ENCODE measurements at places on chromosomes 7 and 10. TPM values are rescaled to one million over a fixed set of nuclear protein-coding genes. Genes with fewer than 3 reads are reported as not detected.

The GBX1 gene
- total RNA-seq: not detected

DNA sequence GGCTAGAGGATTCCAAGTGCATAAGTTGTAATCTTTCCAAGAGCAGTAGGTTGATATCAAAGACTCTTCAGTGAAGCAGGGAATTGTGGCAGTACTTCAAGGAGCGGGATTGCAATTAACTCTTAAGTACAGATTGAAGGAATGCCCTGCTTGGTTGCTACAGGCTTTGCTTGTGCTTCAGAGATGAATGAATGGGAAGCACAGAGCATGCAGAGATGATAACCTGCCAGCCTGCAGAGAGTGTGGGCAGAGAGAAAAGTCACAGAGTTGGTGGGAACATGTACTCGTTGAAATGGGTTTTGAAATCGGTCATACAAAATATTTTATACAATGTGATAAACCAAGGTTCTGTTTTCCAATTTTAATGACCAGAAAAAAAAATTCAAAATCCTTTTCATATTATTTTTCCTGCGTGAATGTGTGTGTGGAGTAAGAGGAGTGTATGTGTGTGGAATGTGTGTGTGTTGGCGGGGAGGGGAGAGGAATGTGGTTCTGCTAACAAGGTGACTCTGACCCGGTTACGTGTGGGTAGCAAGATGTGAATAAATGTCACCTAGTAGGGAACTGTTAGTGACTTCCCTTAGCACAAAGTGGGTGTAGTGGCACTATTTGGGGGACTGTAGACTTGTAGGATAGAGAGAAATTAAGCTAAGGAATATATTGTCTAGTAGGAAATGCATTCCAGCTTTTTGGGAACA is 697.8 kb downstream of the GATA3 start:
- no peak for DNase-seq
- H3K27me3 ChIP-seq: peaks cover 2% of the 10 kb centered on the region
- H3K27ac ChIP-seq: no peak overlapping the region
- H3K4me3 ChIP-seq: no peak overlapping the region
- H3K36me3 ChIP-seq: no peaks in the 10 kb centered on the region

The NEBL gene
- 0.59 TPM for total RNA-seq

- H3K36me3 ChIP-seq: no peaks in the 10 kb centered on the region
- H3K4me3 ChIP-seq: no peak overlapping the region
- no peak overlapping the region for H3K27ac ChIP-seq
- H3K27me3 ChIP-seq: peaks cover 2% of the 10 kb centered on the region
Observed at GRCh38 chr7:88492153-88492552, 185.5 kb upstream of the STEAP4 start.

DNA sequence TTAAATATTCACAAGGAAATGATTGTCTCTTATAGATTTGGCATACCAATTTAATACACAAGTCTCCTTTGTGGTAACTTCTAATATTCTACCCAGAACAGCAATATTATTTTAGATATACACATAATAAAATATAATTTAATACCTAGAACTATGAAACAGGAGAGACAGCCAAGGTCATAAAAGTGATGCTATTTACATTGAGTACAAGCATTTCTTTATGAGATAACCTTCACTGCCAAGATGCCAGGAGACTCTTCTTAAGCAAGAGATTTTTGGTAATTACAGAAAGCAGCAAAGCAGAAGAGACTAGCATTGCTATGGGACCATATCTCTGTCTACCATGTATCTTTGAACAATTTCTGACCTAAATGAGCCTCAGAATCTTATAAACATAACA is 764.6 kb upstream of the GHITM start:
- H3K4me3 ChIP-seq: no peak overlapping the region
- H3K27ac ChIP-seq: no peak overlapping the region
- DNase-seq: no peak
